ENCODE measurements at places on chromosomes 13 and 19.

- DNase-seq: no peak
Measured at GRCh38 chr19:1084024-1084868, 10.9 kb downstream of the POLR2E start.

DNA sequence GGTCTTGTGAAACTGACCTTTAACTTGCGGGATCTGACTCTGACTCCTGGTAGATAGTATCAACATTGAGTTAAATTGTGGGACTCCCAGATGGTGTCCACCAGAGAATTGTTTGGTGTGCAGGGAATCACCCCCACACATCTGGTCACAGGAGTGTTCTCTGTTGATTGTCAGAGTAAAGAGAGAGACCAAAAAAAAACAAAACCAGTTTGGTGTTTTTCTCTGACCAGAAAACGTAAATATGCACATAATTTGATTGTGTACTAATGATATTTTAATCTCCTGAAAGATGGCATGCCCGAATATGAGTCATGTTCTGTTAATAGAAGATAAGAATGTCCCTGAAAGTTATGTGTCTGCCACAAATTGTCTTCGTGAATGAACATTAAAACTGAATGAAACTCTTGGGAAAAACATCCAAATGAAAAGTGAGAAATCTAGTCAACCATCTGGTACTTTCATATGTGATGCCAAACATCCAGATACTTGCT is 118.5 kb upstream of the GPC6 start:
- DNase-seq: no peak

- DNase-seq: peak; percentile 50
Measured at GRCh38 chr19:56946159-56946558, 105.6 kb upstream of the PEG3 start.

GRCh38 chr13:44426461-44426860 is 52.8 kb downstream of the SERP2 start:
- no peak for DNase-seq

DNA sequence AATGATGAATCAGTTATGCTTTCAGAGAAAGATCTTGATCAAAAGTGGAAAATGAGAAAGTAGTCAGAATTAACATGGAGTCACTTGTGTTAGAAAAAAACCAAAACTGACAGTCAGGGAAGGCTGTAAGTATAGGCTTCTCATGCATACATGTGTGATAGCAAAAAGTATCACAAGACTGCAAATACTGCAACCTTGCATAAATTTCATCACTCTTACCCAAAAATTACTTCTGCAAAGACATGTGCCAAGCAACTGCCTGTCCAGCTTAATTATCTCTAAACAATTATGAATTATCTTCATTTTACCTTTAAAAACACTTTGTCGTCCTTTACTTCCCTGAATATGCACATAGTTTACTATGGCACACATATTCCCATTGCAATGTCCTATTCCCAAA is 2466.4 kb upstream of the PCDH20 start:
- DNase-seq: no peak

Data from anterior cingulate cortex (tissue), 58 donors.